AG04449 (cell line): ENCODE measurements at places on chromosomes 12 and 14.

DNA sequence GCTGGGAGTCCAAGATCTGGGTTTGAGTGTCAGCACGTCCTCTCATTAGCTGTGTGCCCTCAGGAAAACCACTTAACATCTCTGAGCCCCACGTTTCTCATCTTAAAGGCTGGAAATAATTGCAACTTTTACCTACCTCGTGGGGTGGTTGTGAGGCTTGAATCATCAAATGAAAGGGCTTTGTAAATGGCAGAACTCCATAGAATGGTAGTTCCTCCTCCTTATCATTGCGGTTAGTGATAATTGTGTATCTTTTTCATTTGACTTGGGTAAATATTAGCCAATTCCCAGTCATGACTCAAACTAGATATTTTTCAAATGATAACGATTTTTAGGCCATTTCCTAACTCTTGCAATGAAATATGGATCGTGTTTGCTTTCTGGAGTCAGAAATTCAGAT lies 205.5 kb downstream of the CHST11 start:
- no peak for DNase-seq

DNA sequence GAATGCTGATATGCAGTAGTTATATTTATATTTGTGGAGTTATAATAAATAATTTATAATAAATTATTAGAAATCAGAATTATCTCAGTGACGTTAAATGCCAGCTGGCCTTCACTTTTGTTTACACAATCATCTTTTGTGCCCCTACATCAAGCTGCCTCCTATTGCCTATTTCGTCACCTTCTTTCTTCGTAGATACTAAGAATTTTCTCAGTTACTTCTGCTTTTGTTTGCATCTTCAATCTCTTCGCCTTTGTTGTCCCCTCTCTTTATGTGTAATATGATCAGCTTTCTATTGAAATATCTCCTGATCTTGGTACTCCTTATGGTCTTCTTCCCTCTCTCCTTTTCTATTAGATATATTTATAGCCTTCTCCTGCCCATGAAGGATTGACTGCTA lies 197.0 kb downstream of the ERC1 start:
- DNase-seq: no peak

- peak; percentile 3 for DNase-seq
These were observed 28.8 kb upstream of the LRRC10 start for GRCh38 chr12:69639400-69640016.

- no peak for DNase-seq
These were observed at the start of gene ARMH4 for GRCh38 chr14:58152014-58152857. Gene ARMH4, minus strand, starts transcription at chr14:58152213. Its CDS starts 12,855 bp downstream, at chr14:58139358.

GRCh38 chr12:123834845-123835244 lies 72.7 kb downstream of the DNAH10 start:
- no peak for DNase-seq

DNA sequence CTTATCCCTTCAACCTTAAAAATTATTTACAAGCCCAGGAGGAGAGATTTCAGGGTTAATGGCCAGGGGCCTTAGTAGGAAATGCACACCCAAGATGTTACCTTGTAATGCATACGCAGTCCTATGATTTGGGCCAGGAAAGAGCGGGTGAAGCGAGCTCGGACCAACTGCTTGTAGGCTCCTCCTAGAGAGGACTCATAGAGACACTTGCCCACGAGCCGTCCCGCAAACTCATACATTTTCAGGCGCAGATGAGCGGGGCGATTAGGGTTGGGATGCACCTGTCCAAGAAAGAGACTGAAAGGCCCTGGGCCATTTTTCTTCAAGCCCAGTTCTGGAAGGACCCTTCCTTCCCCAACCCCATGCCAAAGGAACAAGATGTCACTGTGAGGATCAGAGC lies 43.0 kb downstream of the AREL1 start:
- no peak for DNase-seq

DNA sequence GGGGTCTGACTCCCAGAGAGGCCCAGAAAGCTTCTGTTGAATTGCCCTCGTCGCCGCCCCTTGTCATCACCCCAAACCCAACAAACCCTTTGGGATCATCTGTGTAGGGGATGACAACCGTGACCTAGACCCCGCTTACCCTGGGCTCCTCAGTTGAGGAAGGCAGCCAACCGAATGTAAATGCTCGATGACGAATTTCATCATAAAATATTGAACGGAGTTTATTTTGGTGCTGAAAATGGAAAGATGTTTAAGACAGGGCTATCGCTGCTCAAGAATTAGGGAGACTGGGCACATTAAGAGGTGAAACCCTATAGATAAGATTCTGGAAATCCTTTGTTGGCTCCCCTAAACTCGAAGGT lies 512 bp downstream of the ACTR10 start:
- DNase-seq: no peak

GRCh38 chr12:108357834-108358579 lies 18.9 kb upstream of the CMKLR1 start:
- DNase-seq: no peak

GRCh38 chr12:13288501-13288900 lies 92.0 kb downstream of the EMP1 start:
- no peak for DNase-seq

- DNase-seq: no peak
These were observed 28.9 kb downstream of the RTRAF start for GRCh38 chr14:52018252-52018651.

- no peak for DNase-seq
These were observed 75.7 kb downstream of the HSD17B6 start for GRCh38 chr12:56838621-56839488.

- DNase-seq: no peak
These were observed 85.5 kb downstream of the CACNA1C start for GRCh38 chr12:2138294-2138693.

DNA sequence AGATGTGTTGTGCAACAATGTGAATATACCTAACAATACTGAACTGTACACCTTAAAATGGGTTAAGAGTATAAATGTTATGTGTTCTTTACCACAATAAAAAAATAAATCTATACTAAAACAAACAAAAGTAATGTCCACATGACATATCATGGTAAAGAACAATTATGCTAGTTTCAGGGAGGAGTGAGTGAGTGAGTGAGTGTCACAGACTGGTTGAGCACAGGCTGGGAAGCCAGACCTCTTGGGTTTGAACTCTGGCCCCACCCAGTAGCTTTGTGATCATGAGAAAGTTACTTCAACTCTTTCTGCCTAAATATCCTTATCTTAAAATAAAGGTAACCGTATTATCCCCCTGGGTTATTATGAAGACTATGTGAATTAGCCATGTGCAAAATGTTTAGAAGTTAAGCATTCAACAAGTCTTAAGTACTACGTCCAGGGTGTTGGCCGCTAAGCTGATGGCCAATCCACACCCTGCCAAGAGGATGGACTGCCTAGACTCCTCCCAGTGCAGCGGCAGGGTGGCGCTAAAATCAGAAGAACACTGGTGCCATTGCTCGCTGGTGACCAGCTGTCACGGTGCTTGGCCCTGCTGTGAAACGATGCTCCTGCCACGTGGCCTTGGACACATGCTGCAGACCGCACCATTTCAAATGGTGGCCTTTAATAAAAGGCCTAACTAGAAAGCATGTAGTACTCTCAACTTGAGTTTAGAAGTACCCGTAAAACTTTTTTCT lies 7.3 kb downstream of the SLC2A13 start:
- DNase-seq: no peak

DNA sequence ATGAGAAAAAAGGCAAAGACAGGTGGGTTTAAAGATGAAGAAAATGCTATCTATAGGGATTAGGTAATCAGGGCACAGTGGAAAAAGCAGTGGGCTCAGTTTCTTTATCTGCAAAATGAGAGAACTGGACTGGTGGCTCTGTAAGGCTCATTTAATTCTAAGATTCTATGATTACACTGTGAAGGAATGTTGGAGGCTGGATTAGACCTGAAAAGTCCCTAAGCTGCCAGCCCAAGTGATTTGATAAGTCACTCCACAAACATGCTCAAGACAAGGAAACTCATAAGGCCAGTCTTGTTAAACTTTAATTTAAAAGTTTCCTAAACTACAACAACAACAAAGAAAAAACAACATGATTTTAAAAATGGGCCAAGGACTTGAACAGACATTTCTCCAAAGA lies 75.1 kb downstream of the DCAF5 start:
- peak; percentile 81 for DNase-seq

DNA sequence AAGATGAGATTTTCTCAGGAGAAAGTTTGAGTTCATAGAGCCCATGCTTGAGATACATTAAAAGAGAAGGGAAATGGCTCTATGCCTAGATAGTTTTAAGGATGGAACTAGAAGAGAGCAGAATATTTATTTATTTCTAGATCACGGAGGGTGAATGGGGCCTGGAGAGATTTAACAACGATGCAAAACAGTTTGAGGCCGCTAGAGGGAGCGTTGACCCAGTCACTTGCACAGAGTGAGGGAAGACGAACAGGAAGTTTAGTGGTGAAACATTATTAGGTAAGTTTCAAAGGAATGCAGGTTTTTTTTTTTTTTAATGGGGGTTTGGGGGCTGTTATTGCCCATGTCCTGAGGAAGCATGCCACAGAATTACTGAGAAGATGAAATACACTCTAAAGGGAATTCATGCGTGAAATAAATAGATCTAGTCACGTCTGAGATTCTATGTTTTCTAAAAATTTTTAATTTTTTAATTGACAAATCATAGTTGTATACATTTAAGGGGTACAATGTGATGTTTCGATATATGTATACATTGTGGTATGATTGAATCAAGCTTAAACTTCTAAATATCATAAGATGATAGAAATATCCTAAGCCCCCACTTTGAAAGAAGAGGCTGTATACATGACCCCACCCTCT lies 14.8 kb upstream of the PPP1R1A start:
- no peak for DNase-seq

- DNase-seq: no peak
These were observed 9.4 kb downstream of the HIGD1C start for GRCh38 chr12:50961708-50962107.

DNA sequence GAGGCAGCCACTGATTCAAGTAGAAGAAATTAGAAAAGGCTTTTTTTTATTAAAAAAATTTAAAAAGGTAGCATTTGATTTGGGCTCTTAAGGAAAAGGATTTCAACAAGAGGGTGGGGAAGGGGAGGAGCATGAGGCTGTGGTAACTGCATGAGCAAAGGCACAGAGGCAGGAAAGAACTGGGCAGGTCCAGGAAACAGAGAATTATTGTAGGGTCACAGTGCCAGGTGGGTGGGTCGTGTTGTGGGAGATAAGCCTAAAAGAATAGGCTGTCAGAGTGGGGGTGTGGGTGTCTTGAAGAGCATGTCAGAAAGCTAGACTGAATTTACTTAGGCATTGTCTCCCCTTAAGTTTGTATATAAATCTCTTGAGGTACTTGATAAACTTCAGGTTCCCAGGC lies 7.8 kb downstream of the LIMA1 start:
- no peak for DNase-seq

- no peak for DNase-seq
These were observed 13.0 kb downstream of the KRT7 start for GRCh38 chr12:52245962-52246569.

GRCh38 chr12:119326341-119326740 lies 8.2 kb upstream of the CCDC60 start:
- DNase-seq: no peak

DNA sequence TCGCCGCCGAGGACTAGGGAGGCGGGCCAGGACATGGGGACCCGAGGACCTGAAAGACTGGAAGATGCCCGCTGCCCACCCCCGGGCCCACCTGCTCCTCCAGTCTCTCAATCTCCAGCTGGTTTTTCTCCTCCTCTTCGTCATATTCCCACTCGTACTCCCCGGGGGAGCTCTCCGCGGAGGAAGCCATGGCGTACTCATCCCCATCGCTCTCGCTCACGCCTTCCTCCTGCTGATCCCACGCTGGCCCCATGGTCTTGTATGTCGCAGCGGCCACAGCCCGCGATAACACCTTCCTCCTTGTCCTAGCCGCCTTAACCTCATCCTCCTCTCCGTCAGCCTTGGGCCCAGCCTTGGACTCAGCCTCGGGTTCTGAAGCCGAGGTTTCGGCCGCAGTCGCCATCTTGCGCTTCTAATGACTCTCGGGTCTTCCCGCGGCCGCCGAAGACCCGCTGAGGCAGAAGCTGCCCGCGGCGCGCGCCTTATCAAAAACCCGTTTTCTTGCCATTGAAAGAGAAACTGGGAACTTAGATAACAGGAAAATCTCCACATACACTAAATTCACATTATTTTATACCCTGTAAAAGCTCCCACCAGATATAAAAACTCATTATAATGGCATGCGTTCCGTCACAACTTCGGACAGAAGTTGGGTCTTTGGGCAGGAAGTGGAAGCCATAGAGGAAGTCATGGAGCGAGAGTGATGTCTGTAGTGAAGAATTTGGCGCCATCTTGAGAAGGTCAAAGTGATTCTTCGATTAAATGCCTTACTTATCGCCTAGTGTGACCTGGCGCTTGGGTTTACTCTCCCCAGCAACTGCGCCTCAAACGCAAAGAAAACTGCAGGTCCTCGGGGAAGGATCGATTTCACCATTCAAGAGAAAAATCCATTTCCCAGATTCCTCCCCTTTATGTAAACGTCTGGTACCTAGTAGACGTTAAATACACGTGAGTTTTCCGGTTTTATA lies at the start of gene SART3:
Gene SART3 (minus strand): TSS at position 422 of the 968 bp plus-strand sequence. CDS start 19 bp downstream, at position 403.
- DNase-seq: no peak

DNA sequence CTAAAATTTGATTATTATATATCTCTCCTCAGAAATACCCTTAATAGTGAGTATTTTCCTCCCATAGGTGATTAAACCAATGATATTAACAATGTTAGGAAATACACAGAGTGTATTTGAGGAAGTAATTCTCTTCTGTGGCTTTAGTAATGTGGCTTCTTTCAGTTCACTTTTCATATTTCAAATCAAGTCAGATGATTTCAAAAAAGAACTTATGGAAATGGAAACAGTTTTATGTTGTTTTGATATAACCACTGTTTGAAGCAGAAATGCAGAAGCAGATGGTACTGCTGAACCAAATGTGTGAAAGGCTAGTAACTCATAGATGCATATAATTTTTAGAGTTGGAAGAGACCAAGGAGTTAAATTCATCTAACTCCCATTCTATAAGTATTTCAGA lies 1.9 kb upstream of the GPR33 start:
- DNase-seq: no peak

DNA sequence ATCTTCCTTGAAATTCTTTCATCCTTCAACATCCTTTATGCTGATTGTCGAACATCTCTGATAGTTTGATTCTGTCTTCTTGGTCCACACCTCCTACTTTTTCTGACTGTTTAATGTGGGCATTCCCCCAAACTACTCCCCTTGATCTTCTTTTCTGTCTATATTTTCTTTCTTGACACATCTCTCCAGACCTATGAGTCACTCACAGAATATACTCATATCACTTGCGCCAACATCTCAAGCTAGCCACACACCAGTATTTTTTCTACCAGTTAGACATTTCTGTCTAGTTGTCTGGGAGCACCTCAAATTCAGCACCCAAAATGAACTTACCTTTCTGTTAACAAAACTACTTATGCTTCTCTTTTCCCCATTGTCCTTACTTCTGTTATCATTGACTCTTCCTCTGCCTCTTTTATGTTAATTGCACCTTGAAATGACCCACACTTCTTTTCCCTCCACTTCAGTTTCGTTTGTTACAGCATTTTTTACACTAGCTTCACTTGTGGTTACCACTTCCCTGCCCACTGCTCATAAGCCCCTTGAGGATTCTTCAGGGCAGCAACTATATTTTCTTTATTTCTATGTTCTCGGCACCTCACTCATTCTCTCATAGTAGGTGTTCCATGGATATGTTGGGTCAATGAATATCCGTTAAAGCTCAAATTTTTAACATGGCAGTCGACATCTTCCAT lies 33.5 kb downstream of the TSHR start:
- no peak for DNase-seq

- DNase-seq: no peak
These were observed 104.6 kb downstream of the ITPR2 start for GRCh38 chr12:26728205-26729050.

- DNase-seq: no peak
These were observed 51.3 kb downstream of the KLRG1 start for GRCh38 chr12:9040484-9041186.
